ENCODE measurements at places on chromosomes 1 and 21.

- DNase-seq = no peak
These were observed 4.2 kb upstream of the SIPA1L2 start for GRCh38 chr1:232634096-232634495.

DNA sequence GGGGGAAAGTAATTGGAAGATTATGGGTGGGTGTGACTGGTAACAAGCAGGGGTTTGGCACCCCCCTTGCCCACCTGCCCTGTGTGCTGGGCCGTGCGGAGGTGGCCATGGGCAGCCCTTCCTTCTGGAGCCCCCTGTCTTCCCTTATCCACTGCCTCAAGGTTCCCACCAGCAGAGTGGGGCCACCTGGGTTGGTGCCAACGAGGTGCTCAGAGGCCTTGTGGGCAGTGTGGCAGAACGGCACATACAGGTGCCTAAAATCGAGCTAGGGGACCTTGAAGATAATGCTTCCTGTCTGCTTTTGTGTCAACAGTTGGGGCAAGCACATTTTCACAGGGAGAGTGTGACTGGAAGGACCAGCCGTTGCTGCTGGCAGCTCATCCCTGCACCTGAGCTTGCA lies 161.8 kb downstream of the PCBP3 start:
- no peak for DNase-seq

GRCh38 chr1:8465013-8465412 lies 147.1 kb downstream of the SLC45A1 start:
- DNase-seq = no peak

DNA sequence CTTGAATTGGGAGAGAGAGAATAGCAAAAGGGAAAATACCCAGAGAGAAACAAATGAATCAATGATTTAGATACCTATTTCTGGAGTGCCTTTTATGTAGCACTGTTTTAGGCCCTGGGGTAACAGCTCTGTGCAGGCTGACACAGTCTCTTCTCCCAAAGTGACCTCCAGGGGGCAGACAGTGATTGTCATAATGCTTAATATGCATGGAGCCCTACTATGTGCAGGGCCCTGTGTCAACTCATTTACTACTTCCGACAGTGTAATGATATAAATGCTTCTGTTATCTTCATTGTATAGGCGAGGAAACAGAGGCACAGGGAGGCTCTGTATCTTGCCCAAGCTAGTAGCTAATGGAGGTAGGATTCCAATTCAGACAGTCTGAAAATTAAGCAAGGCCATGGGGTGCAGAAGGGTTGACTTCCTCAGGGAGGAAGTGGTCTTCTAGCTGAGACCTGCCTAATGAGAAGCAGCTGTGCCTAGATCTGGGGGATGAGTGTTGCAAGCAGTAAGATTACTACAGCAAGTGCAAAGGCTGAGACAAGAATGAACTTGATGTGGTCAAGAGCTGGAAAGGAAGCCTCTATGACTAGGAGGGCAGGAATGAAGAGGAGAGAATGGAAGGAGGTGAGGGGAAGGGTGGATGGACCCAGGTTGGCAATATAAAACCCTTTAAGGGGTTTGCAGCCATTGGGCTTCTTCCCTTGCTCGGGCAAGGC lies 16.2 kb upstream of the SERINC2 start:
- DNase-seq = peak; percentile 79

GRCh38 chr1:228478326-228478725 lies 8.9 kb upstream of the RNF187 start:
- DNase-seq = no peak

DNA sequence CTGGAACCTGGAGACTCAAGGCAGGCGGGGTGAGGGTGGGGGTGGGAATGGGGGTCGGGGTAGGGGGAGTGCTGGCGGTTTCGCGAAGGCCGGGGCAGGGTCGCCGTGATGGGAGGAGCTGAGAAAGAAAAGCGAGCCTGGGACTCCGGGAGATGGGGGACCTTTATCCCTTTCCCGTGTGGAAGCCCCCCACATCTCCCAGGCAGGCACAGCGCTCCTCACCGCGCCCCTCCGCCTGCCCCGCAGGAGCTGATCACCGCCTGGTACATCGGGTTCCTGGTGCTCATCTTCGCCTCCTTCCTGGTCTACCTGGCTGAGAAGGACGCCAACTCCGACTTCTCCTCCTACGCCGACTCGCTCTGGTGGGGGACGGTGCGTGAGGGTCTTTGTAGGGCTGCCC lies 35.5 kb downstream of the KCNQ4 start:
- no peak for DNase-seq

- no peak for DNase-seq
These were observed 4.9 kb downstream of the C2CD2 start for GRCh38 chr21:41948901-41949300.

GRCh38 chr1:96722161-96722922 lies 758 bp downstream of the PTBP2 start:
- peak; percentile 87 for DNase-seq

DNA sequence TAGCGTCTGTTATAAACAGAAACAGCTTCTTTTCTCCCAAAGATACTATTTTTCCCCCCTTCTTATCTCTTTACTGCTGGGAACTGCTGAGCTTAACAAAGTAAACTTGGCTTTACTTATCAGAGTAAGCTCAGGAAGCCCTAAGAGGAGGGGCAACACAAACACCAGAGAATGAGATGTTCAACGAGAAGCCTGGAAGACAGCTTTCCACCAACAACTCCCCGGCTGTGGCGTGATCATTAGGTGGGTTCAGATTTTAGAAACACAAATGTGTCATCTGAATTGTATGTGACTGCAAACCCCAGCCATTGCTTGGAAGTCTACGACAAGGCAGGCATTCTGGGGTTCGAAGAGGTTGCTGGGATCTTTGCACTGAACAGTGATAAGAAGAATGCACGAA lies 181.2 kb upstream of the ESRRG start:
- DNase-seq = no peak

DNA sequence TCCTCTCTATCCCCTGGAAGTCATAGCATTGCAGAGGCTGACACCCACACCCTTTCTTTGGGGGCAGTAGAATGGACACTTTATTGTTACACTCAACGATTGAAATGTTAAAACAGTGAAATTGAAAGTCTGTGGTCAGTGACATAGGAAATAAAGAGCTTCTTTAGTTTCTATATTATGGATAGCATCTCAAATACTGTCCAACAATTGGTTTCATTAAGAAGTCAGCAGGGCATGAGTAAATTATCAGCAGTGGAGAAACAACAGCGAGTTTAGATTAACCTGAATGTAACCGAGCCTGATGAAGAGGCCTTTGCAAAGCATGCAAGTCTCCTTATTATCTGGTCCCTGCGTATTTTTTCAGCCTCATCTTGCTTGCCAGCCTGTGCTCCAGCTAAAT lies 350.7 kb downstream of the NTNG1 start:
- DNase-seq = no peak

GRCh38 chr1:17978016-17978415 lies 129.6 kb upstream of the IGSF21 start:
- no peak for DNase-seq

- DNase-seq = no peak
These were observed 182.3 kb downstream of the BARHL2 start for GRCh38 chr1:90534663-90535295.

GRCh38 chr1:164745736-164746135 lies 186.8 kb downstream of the PBX1 start:
- DNase-seq = no peak

DNA sequence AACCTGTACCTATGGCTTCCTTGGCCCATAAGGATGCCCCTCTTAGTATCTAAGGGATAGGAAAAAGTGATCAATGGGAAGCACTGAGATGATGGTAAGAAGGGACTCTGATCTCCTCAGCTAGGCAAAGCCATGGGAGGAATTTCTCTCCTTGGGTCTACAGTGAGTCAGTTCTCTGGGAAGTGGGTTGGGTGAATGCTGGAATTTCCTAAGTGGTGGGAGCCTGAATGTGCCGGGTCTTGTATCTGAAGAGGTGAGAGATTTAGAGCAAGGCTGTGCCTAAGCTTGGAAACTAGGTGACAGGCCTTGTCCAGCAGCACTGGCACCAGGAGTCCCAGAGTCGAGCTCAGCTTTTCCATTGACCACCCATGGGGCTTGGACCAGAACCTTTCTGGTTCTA lies 96.3 kb upstream of the SLC2A1 start:
- no peak for DNase-seq

GRCh38 chr21:31988492-31989290 lies 115.9 kb downstream of the HUNK start:
- DNase-seq = peak; percentile 34

DNA sequence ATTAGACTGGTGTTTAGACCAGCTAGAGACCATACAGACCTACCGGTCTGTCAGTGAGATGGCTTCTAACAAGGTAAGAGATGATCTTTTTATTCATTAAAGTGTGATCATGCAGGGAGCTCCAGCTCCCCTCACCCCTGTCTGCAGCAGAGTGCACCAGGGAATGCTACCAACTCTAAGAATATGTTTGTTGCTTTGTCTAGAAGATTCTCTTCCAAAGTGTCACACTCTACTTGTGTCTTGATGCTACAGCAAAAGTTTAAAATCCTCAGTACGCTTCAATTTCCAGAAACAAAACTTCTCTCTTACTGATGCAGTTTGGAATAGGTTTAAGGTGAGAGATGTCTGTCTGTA lies 201.4 kb upstream of the SGIP1 start:
- DNase-seq = no peak

DNA sequence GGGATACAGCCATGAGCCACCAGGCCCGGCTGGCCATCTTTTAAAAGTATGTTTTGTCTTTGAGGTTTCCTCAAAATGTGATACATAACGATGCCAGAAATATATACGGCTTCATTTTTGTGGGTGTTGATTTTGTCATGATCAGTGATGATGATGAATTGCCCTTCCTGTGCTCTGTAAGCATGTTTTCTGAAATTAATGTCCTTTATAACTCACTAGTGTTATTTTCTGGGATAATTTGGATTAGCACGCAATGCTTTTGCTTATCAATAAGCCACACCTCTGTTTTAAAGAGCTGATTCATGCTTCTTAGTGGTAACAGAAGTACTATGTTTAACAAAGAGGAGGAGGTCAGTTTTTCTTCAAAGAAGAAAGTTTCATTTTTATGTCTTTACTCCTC lies 25.6 kb downstream of the PHACTR4 start:
- peak; percentile 20 for DNase-seq

GRCh38 chr1:98661544-98662355 lies at the start of gene SNX7:
TSS of gene SNX7 (plus strand) at chr1:98661721. CDS start at chr1:98661732, 11 bp downstream.
- peak; percentile 98 for DNase-seq

GRCh38 chr1:229130028-229130668 lies 140.8 kb upstream of the RAB4A start:
- no peak for DNase-seq

DNA sequence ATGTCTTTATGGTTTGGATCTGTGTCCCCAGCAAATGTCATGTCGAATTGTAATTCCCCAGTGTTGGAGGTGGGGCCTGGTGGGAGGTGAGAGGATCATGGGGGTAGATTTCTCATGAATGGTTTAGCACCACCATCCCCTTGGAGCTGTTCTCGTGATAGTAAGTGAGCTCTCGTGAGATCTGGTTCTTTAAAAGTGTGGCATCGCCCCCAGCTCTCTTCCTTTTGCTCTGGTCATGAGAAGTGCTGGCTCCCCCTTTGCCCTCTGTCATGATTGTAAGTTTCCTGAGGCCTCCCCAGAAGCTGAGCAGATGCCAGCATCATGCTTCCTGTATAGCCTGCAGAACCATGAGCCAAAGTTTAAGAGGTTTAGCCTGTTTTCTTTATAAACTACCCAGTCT lies 11.2 kb upstream of the KCNE2 start:
- no peak for DNase-seq

DNA sequence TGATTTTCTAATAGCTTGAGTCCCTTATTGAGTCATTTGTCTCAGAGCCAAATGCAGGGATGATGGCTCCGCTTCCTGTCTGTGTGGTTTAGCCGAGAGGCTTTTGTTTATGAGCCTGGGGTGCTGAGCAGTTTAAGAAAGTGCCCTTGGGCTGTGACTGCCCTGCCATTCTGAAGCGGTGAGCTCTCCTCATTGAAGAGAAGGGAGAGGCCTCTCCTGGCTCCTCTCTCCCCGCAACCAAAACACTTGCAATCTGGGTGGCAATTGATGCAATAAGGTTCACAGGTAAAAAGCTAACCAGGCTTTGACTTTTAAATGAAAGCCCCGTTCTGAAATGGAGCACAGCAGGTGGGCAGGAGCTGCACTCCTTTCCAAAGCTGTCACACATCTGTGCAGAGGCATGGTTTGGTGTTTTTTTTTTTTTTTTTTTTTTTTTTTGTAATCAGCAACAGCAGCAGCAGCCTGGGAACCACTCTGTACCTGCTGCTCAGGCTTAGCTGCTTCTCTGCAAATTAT lies 403.7 kb downstream of the SIPA1L2 start:
- DNase-seq = peak; percentile 15

- DNase-seq = peak; percentile 74
These were observed 2.6 kb downstream of the PTAFR start for GRCh38 chr1:28173980-28174297.

- no peak for DNase-seq
These were observed 787 bp downstream of the GRIK3 start for GRCh38 chr1:37033355-37034101.

DNA sequence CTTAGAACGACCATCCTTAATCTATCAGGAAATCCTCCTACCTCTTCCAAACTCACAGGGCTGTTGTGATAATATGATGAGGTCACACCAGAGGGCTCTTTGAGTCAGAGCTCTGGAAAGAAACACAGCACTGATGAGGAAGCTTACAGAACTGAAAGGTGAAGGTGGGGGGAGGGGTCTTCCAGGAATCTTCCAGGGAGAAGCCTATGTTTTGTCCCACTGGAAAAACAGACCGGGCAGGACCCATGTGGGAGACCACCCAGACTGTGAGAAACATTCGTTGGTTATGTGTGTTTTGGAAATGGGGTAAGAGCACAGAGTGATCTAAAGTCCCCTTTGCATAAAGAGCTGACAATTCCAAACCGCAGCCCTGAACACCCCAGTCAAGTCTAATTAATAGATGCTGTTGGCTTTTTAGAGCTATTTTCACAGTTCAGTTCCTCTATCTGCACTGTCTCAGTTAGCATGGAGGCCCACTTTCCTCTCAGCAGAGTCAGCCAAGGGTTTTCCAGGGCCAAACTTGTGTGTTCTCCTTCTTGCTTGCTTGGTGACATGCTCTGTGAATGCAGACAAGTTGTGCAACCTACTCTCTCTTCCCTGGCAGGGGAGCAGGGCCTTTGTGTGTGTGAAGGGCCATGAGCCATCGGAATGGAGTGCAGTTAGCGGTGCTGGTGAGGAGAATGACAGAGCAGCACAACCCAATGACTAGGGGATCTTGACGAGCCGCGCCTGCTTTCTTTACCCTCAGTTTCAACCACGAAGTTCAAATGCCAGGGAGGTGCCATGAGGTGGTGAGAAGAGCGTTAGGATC lies 12.3 kb downstream of the PHLDA3 start:
- DNase-seq = peak; percentile 85

DNA sequence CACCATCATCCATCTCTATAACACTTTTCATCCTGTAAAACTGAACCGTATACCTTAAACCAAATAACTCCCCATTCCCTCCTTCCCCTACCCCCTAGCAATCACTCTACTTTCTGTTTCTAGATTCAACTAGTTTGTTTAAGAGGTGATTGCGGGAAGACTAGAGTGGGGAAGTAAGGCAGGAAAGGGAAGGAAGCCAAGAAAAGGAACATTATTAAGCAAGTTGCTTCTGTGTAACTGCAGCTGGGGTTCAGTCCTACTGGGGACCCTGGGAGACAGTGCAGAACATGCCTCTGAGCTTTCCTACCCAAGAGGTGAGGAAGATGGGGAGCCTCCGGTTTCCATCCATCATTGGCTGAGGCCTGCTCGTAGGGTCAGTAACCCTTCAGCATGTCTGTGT lies 28.9 kb upstream of the H3-3A start:
- no peak for DNase-seq

- DNase-seq = no peak
These were observed 182.7 kb downstream of the GRIK3 start for GRCh38 chr1:36851595-36851994.

GRCh38 chr1:166933633-166934032 lies 41.7 kb downstream of the ILDR2 start:
- DNase-seq = no peak

Data from GM03348 (cell line).